Cerebellar cortex (tissue), 1 donor: ENCODE measurements at places on chromosomes 5 and 9.

- no peak for DNase-seq
These were observed 507.3 kb downstream of the SLCO4C1 start for GRCh38 chr5:101788797-101789196.

DNA sequence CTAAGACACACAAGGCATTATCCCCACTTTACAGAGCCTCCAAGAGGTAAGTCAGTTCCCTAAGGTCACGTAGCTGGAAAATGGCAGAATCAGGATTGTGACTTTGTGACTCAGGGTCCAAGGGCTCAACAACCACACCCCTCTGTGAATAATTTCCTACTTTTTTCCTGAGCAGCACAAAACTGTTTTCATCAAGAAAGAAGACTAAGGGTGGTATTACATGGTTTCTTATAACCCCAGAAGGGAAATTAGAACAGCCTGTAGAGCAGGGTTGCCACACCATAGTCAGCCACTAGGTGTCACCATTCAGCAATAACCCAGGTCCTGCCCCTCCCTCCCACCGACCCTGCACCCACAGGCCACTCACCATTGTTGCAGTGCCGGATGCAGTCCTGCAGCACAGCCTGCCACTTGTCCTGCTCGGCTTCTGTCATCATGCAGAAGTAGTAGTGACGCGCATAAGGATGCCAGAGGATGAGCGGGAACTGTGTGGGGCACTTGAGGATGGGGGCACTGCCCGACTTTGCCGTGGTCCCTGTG is 72.1 kb downstream of the LRSAM1 start:
- DNase-seq: no peak

GRCh38 chr5:181159286-181160151 is 12.1 kb downstream of the OR2V2 start:
- DNase-seq: peak; percentile 92

GRCh38 chr5:9479990-9480389 is 65.9 kb downstream of the SEMA5A start:
- no peak for DNase-seq

GRCh38 chr5:25570067-25570583 is 925.3 kb upstream of the CDH10 start:
- no peak for DNase-seq

- DNase-seq: no peak
These were observed 255.6 kb upstream of the SLC30A5 start for GRCh38 chr5:68838157-68838718.

DNA sequence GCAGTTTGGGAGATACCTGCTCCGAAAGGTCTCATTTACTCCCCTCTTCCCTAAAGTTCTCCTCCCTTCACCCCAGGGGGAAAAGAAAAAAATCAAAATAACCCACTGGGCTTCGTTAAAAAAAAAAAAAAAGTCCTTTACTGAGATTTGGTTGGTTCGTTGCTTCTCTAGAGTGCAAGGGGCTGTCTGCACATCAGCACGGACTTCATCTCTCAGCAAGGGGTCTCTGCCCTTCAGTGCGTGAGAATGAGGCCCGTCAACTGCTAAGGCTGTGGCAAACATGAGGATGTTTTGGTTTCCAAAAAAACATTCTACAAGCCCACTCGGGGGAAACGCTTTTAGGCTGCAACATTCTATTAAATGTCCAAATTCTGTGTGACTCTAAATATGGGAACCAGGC is 10.0 kb downstream of the BARHL1 start:
- no peak for DNase-seq

GRCh38 chr5:86679949-86680348 is 62.2 kb downstream of the COX7C start:
- no peak for DNase-seq

GRCh38 chr5:68849906-68850305 is 243.9 kb upstream of the SLC30A5 start:
- no peak for DNase-seq

DNA sequence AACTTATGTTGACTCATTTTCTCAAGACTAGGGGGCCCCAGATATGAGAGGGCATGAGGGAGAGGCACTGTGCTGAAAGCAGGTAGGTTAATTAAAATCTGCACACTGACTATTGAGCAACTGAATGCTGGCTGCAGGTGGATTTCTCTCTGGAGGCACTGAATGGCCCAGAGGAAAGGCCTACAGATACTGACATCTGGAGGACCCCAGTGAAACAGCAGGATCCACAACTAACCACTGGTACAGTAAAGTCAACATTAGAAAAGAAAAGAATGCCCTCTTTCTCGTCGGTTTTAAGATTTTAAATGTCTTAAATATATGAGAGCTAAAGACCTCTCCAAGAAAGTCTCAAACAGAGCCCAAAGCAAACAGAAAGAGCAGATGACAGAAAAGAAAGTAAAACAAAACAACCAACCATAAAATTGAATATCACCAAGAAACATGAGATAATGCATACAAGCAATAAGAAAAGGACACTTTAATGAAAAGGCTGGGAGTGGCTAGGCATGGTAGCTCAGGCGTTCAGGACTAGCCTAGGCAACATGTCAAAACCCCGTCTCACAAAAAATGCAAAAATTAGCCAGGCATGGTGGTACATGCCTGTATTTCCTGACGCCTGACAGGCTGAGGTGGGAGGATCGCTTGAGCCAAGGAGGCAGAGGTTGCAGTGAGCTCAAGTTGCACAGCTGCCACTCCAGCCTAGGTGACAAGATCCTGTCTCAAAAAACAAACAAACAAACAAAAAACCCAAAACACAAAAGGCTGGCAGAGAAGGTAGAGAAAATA is 43.3 kb downstream of the PUM3 start:
- no peak for DNase-seq

GRCh38 chr5:159393854-159394274 is 63.6 kb upstream of the IL12B start:
- DNase-seq: no peak

DNA sequence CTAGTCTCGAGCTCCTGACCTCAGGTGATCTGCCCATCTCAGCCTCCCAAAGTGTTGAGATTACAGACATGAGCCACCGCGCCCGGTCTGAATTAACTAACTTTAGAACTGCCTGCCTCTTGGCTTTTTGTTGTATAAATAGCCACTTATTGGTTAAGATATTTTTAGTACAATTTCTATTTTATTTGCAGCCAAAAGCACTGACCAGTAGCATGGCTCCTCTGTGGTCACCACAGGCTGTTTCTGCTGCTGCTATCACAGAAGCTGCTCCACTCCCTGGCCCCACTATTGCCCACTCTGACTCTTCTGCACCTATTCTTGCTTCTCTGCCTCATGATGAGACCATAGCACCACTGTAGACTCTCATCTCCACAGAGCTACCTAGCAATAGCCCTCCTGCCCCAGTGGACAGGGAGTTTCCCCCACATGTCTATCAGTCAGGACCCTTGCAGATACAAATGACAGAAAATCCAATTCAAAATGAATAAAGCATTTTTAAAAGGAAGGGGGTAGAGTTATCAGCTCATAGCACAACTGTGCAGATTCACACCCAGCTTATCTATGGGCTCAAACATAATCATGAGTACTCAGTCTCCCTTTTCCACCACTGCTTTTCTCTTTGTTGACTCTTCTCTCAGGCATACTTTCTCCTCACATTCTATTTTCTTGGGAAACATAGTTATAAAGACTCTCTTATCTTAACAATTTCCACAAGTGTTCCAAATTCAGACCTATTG is 151.8 kb upstream of the EPB41L4A start:
- no peak for DNase-seq

DNA sequence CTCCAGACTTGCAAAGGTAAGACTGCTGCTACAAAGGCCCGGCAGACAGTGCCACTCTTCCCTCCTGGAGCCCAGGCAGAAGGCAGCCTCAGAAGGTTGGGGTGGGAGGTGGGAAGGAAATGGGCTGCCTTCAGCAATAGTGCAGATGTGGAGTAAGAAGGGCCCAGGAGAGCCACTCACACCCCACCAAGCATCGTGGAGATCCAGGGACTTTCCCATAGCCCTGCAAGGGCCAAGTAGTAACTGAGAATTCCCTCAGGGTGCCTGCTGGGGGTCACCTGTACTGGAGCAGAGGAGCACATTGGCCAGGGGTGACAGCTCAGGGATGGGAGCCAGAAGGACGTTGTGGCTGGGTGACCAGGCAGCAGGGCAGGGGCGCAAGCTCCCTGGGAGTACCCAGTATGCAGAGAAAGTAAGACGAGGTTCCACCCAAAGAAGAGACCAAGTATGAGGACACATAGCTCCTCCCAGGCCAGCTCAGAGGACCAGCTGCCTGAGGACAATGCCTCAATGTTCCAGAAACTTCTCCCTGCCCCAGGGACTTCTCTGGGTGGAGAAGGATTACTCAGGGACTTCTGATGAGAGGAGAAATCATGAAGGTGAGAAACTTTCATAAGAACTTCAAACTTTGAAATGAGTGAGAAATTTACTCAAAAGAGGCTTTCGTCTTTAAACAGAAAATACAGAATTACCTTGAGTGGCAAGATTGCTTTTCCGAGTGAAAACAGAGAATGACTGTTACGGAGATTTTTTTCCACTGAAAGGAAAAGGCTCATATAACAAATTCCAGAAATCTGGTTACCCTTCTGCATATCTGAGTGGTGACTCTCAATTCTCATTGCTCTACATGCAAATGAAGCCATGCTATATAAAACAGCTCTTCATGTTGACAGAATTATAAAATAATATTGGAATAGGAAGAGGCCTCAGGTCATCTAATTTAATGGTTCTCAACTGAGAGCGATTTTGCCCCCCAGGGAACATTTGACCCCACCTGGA is 87.9 kb upstream of the TRIO start:
- no peak for DNase-seq

GRCh38 chr5:66769030-66769733 is 173.0 kb downstream of the MAST4 start:
- no peak for DNase-seq
